AG09309 (cell line): ENCODE measurements at places on chromosomes 2 and 18.

- no peak for DNase-seq
Observed at GRCh38 chr2:228841877-228842276, 429.2 kb downstream of the PID1 start.

GRCh38 chr2:233063976-233064411 is 3.9 kb downstream of the INPP5D start:
- no peak for DNase-seq

- no peak for DNase-seq
Observed at GRCh38 chr2:211204456-211204855, 648.1 kb downstream of the CPS1 start.

DNA sequence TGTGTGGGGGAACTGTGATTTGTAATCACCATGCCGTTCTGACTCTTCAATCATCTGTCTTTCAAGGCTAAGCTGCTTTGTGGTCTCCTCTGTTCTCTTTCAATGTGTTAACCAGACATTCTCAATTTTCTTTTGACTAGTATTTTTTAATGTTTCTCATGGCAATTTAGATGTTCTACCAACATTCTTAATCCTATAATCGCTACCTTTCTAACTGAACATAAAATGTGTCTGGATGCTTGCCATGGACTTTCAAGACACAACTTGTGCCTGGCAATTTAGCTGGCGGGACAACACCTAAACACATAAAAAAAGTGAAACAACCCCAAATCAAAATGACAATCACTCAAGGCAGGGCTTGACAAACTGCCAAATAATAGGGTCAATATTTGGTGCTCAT is 135.0 kb upstream of the ACKR3 start:
- no peak for DNase-seq

- no peak for DNase-seq
Observed at GRCh38 chr2:170276056-170276455, 98.1 kb downstream of the MYO3B start.

DNA sequence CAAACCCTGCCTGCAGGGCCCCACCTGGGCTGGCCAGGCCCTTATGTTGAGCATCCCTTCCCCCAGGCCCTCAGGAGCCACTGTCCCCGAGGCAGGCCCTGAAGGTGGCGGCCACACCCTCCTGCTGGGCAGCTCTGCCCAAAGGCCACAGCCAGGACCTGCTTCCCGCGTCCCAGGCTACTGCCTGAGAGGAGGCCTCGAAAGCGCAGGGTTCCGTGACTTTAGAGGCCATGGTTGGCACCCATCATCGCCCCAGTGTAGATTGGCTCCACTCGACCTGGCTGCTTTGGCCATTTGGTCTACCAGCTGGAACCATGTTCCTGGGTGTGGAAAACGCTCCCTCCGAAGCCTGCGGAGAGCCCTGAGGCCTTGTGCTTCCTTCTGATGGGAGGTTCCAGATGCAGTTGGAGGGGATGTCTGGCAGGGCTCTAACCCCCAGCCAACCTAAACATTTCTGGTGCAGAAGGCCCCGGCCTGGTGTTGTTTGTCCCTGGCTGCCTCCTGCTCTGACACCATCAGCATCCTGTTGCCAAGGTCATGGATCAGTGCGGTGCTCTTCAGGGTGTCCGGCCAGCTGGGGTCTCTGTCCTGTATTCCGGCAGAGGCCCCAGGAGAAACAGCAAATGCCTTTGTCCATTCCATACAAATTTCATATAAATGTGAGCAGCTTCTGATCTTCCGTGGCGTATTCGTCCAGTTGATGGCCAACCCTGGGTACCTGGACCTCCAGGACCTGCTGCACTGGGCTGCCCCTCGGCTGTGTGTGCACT is 14.7 kb downstream of the CAPN10 start:
- no peak for DNase-seq

- no peak for DNase-seq
Observed at GRCh38 chr18:50633992-50634391, 74.1 kb downstream of the MAPK4 start.

- no peak for DNase-seq
Observed at GRCh38 chr2:194455358-194455757, 1201.7 kb upstream of the SLC39A10 start.
